Naive thymus-derived CD8-positive, alpha-beta T cell (primary cell): ENCODE measurements at places on chromosomes 2 and 18. TPM values are rescaled to one million over a fixed set of nuclear protein-coding genes. Genes with fewer than 3 reads are reported as not detected.

GRCh38 chr2:237540223-237540775, 26.1 kb upstream of the PRLH start:
- no peak for DNase-seq

DNA sequence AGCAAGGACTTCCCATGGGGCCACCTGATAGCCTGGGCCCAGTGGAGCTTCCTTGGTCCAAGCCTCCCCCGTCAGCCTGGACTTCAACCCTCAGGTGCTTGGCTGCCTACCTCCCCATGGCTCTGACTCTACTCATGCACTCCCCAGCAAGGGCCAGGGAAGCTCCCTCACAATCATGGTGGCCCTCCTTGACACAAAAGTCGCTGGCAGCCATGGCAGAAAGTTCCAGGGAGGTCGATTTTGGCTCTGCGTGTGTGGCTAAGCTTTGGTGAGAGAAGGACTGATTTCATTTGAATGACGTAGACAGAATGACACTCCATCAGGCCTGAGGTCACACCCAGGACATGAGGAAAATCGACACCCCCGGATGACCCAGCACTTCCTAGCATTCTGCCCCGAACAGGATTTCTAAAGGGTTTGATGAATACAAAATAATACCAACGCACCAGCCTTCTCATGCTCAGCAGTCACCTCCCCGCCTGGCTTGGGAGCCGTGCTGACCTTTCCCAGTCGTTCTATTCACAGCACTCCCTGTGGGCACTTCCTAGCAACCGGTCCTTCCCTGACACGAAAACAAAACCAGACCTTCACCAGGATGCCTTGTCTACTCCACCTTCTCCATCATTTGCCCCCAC, 52.7 kb downstream of the LBH start:
- no peak for DNase-seq

- no peak for DNase-seq
These were observed 167.6 kb upstream of the ID2 start for GRCh38 chr2:8514274-8514662.

- DNase-seq, result no peak
These were observed 155.2 kb downstream of the IRS1 start for GRCh38 chr2:226644399-226644865.

DNA sequence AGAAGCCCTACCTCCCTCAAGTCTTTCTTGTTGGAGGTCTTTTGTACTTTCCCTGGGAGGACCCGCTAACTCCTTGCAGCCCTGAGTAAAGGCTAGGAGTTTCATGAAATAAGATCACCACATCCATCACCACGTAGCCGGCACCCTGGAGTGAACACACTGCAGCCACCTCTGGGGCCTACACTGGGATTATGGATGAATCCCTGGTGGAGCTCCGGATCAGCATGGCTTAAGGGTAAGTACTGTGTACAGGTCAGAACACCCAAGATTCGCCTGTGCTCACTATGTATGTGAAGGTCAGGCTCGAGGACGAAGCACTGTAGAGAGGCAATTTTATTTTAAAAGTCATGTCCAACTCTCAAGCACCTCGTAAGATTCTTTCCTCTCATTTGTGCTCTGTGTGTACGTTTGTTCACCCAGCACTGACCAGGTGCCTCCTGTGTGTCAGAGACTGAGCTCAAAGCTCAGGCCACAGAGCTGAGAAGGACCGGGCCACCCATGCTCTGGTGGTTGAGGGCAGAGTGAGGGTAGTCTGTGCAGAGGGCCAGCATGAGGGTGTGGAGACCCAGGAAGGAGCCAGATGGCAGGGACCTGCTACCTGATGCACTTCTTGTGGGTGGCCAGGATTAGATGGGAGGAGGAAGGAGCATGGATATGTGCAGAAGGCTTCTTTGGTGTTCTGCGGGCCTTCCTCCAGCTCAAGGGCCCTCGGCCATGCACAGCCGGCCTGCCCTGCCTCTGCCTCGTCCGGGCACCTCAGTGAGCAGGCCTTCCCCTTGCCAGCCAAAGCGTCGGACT, 66.7 kb upstream of the TFCP2L1 start:
- DNase-seq, result no peak

DNA sequence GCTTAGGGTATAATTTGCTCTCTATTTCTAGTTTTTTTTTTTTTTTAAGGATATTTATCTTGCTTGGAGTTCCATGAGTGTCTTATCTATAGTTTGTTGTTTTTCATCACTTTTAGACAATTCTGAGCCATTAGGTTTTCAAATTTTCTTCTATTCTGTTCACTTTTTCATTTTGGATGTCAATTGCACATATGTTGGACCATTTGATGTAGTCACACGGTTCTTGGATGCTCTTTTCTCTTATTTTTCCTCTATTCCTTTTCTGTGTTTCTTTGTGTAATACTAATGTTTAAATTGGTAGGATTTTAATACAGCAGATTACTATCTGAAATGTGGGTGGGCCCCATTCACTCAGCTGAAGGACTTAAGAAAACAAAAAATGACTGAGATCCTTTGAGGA, 292.6 kb downstream of the CALCRL start:
- DNase-seq, result no peak

DNA sequence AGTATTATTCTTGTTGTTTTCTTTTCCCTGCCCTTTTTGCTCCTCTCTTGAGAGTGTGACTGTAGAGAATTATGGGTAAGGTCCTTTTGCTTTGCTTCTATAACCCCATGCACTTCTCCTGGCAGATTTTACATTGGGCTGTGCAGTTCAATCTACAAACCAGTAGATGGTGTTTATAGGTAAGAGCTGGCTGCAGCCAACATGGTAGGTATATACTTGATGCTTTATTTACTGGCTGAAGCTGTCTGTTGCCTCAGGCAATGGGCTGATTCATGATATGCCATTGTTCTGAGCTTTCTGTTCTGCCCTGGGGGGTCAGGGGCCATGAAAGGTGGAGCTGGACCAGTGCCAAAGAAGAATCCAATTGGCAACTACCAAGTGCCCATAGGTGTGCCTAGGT, 48.3 kb upstream of the MYL1 start:
- DNase-seq, result no peak

LYPD1 gene
- not detected for total RNA-seq

DNAJC27 gene
- total RNA-seq, result 13.8 TPM

RSAD2 gene
- total RNA-seq, result 4.3 TPM
